ENCODE measurements at places on chromosomes 16 and 17.

- no peak for DNase-seq
Observed at GRCh38 chr17:8887834-8888703, 20.6 kb upstream of the PIK3R6 start.

DNA sequence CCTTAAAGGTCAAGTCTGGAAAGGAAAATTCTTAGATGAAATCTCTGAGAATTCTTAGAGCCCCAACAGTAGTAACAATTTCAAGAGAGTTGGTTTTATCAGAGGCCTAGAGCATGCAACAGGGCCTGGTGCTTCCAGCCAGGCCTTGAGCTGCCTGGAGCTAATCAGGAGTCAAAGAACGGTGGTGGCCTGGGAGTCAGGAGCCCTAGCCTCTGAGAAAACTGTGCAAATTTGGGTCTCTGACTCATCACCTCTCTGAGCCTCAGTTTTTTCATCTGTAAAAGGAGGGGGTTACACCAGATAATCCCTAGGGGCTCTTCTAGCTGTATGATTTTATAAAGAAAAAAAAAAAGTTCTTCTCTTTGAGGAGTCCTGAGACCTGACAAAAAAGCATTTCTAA is 227.3 kb upstream of the RPL38 start:
- no peak for DNase-seq

DNA sequence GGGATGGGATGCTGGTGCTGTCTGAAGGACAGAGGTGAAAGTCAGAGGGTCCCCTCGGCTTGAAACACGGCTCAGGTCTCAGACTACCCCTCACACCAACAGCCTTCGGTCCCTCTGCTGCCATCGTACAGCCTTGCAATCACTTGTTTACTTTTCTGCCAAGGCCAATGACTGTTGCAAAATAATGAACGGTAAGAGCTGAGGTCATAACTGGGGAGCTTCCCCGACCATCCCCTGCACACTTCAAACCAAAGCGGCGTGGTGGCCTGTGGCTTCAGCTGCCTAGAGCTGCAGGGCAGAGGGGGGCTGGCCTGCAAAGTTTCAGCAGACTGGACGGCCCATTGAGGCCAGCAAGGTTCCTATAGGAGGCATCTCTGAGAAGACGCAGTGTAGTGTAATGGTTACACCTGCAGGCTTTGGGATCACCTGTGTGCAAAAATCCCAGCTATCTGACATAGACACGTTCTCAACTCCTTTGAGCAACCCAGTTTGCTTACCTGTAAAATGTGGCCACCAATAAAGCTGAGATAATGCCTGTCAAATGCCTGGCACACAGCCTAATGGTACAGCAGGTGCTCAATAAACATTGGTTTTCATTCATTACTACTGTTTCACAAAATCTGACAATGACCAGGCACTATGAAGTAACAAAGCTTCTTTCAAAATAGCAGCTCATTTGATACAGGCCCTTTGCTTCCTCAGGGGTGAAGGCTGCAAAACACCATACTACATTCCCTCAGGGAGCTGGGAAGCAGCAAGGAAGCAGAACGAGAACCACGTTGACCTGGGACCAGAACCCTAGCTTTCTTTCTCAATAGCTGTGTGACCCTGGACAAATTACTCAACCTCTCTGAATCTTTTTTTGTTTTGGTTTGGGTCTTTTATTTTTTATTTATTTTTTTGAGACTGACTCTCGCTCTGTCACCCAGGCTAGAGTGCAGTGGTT is 5.0 kb downstream of the PAM16 start:
- peak; percentile 21 for DNase-seq

- DNase-seq = no peak
Observed at GRCh38 chr16:83458612-83459011, 349.2 kb upstream of the HSBP1 start.

DNA sequence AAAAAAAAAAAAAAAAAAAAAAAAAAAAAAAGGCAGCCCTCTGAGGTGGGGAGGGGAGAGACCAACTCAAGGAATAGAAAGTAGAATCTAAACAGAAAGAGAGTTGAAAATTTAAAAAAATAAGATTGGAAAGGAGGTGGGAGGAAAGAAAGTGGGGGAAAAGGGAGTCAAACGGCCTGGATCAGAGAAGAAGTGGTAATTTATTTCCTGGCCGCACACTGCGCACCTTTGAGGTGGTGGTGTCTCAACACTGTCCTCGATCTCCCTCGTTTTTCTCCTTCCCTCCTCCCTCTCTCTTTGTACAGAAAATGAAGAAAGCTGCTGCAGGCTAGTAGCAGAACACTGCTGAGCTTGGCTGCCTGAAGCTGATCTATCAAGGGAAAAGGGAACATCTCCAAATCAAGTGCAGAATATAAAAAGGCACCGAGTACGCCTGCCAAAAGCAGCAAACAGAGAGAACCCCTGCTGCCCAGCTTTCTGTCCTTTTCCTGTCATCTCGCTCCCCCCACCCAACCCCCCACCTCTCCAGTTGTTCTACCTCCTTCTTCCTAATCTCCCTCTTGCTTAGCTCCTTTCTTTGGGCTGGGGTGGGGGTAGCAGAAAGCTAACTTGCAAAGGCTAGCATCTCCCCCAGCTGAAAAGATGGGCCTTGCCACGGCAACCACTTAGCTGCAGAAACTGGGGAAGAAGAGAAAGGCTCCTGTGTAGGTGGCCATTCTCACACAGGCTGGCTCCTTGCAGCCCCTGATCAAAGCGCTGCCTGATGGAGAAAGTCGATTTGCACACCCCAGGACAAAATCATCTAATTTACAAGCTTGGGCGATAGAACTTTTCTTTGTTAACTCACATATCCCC is 22.5 kb downstream of the AXIN2 start:
- no peak for DNase-seq

DNA sequence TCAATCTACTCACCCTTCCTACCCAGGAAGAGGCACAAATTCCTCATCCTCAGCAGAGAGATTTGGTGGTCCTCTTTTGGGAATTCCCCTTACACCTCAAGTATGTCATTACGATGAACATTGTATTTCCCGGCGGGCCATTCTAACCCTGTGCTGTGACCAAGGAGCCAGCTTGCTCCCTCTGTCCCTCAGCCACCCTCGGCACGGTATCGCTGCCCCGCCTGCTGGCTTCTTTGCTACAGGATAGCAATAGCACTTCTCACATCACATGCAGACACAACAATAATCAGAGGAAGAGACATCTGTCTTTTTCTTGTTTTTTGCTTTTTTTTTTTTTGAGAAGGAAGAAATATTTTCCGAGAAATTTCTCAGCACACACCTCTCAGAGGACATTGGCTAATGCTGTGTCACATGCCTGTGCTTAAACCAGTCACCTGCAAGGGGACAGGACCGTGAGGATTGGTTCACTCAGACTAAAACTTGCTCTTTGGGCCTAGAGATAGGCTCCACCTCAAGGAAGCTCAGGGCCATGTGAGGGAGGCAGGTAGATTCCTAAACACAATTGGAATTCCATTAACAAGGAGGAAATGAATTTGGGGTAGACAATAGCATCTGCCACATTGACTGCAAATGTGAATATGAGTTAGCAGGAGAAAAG is 41.2 kb downstream of the TMC5 start:
- DNase-seq = no peak

DNA sequence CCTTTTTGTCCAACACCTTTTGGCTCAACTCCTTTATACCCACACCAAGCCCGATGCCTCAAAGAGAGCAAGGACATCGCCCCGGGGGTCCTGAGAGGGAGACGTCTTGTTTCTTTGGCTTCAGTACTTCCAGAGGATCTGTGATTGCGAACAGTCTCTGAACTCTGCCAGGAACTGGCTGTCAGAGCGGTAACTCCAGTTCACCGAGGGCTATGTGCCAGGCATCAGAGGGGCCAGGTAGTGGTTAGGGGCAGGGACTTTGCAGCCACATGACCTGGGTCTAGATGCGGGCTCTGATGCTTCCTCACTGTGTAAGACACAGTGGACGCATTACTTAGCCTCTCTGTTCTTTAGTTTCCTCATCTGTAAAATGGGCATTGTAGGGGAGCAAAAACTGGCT is 21.6 kb downstream of the LLGL2 start:
- DNase-seq = no peak

- DNase-seq = no peak
Observed at GRCh38 chr16:7946142-7946541, 613.5 kb downstream of the RBFOX1 start.

DNA sequence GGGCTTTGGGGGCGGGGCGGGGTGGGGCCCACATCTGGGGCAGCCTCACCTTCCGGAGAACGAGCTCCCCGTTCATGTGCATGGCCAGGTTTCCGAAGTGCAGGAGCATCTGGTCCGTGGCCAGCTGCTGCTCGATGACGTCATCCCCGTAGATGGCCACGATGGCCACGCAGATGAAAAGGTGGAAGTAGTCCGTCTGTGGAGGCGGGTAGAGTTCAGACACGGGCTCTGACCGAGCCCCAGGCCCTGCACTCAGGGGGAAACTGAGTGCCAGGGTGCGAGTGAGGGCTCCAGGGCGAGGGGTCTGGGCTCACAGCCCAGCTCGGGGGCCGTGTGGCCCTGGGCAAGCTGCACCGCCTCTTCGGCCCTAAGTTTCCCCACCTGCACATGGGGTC is 93.7 kb downstream of the TBC1D16 start:
- no peak for DNase-seq

- no peak for DNase-seq
Observed at GRCh38 chr17:12282056-12282455, 261.4 kb downstream of the MAP2K4 start.

GRCh38 chr16:75293772-75294171 is 42.3 kb upstream of the BCAR1 start:
- no peak for DNase-seq

DNA sequence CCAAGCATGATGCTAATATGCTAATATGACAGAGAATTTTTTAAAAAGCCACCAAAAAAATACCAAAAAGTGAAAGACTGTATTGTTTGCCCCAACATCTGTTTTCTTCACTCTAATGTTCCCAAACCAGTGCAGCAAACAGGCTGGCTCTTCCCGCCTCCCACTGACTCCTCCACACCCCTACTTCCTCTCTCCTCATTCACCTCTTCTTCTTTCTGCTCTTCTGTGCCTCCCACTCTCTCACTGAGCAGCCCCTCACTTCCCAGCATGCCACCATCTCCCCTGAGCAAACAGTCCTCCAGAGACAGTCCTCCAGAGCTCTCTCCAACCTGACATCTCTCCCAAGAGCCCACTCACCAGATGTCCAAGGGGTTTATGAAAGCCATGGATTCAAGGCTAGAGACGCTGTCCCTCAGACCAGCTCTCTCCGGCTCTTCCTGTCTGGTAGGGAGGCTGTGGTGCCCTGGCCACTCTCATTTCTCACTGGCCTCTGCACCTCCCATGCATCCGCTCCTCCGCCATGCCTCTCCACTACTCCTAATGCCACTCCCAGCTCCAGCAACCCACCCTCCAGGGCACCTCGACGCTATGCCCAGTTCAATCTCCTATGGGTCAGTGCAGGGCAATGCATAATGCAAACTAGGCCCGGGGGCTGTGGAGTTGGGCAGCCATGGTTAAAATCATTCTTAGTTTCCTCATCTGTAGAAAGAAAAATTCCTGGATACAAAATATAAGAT is 52.9 kb downstream of the ANKRD11 start:
- DNase-seq = no peak

DNA sequence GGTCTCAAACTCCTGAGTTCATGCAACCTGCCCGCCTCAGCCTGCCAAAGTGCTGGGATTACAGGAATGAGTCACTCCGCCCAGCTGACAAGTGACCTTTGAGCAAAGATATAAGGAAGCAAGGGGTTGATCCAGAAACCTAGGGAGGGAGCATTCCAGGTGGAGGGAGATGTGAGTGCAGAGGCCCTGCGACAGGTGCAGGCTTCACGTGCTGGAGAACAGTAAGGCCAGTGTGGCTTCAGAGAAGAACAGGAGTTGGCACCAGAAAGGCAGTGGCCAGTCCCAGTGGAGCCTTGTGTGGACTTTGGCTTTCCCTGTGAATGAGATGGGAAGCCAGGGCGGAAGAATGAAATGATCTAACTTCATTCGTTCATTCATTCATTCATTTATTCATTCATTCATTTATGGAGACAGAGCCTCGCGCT is 73.6 kb upstream of the HAS3 start:
- DNase-seq = no peak

DNA sequence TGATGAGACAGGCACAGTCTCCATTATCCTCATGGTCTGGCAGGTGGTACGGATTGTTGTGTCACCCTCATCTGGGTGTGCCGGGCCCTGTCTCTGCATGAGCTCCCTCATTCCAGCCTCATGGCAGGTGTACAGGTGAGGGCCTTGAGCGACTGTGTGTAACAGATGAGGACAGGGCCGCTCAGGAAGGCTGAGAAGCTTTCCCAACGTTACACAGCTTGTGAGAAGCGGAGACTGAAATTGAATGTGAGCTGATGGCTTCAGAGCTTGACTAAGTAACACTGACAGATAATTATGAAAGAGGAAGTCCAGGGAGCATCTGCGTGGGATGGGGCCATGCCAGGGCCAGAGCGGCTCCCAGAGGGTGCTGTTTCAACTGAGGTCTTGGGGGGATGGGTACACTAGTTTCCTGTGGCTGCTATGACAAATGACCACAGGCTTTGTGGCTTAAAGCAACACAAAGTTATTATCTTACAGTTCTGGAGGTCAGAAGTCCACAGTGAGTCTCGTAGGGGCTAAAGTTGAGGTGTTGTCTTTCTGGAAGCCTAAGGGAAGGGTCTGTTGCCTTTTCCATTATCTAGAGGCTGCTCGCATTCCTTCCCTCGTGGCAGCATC is 36.7 kb downstream of the CMIP start:
- no peak for DNase-seq

GRCh38 chr17:82228278-82228841 is 482 bp upstream of the SLC16A3 start:
- no peak for DNase-seq

DNA sequence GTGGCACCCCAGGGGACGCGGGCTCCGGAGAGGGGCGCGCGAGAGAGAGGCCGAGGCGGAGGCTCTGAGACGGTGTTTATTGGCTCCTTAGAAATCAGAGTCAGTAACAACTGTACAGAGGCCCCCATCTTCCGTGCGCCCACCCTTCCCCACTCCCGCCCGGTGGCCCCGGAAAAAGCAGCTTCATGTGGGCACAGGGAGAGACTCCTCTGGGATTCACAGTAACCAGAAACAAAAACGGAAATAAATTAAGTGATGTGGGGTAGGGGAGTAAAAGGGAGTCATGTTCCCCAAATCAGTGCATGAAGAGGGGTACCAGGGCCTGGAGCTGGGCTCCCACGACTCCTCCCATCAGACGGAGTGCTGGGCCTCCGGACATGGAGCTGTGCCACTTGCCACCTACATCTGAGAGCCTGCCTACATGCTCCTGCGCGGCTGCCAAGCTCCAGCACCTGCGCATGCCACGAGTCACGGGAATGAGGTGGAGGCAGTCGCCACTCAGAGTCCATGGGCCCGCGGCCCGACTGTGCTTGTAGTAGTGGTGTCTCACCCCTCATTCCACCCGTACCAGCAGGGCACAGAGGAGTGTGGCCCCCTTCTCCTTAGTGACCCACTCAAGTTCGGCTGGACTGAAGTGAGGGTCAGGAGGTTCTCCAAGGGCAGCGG is 543 bp upstream of the GPS2 start:
- peak; percentile 46 for DNase-seq

Data from NCI-H1105 treated with DMSO at 0.1 percent for 48 hours (cell line).